CMK (cell line): ENCODE measurements at places on chromosomes 3 and 15.

DNA sequence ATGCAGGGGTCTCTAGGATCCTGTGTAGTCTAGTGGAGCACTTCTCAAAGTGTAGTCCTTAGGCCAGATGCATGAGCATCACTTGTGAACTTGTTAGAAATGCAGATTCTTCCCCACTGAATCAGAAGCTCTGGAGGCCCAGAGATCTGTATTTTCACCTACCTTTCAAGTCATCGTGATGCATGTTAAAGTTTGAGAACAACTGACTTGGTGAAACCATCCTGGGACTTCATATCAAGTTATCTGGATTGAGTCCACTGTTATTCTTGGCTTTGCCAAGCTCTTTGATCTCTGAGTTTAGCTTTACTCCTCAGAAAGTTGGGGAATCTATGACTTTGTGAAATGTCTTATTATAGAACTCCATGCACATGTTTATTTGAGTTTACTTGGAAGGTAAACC lies 78.5 kb downstream of the ARNT2 start:
- no peak for DNase-seq

DNA sequence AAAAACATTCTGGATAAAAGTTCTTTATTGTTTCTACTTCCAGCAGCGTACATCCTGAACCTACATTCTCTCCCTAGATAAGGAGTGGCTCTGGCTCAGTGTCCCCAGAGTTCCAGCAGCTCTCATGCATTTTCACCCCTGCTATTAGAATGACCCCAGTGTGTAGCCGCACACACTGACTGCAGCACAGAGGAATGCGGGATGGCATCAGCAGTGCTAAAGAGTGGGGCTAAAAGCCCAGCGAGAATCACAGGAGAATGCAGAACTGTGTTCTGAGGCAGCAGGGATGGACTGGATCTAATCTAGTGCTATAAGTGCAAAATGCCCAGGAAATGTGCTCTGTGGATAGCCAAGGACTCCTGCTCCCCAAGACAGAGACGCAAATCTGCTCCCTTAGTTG lies 66.4 kb upstream of the TJP1 start:
- DNase-seq, result no peak

DNA sequence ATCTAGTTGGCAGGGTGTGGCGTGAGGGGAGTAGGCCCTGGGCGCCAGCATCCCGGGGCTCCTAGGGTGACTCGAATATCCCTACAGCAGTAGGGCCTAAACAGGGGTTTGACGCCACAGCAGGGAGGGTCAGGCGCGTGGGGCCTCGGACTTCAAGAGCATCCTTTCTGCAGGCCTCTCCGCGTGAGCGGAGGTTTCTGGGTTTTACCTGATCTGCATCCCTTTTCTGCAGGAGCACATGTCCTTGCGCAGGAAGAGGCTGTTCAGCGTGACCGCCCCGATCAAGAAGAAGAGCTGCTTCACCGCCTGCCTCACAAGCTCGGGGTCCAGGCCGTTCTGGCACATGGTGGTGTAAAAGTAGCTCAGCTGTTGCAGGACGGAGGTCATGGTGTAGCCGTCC lies 13.5 kb upstream of the GNB5 start:
- DNase-seq, result no peak

DNA sequence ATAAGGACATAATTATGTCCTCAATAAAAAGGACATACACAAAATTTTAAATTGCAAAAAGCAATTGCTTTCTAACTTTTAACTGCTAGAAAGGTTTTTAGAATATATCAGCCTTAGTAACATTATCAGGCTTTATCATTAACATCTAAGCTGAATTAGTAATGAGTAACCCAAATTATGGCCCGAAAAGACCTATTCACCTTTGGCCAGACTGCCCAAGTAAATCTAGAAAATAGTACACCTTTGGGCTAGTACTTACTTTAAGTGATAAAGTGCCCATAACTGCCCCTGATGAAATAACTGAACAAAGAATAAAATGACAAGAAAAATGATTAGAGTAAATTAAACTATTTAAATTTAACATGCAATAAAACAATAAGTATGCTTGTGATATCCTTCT lies 117.2 kb downstream of the TBL1XR1 start:
- DNase-seq, result no peak

DNA sequence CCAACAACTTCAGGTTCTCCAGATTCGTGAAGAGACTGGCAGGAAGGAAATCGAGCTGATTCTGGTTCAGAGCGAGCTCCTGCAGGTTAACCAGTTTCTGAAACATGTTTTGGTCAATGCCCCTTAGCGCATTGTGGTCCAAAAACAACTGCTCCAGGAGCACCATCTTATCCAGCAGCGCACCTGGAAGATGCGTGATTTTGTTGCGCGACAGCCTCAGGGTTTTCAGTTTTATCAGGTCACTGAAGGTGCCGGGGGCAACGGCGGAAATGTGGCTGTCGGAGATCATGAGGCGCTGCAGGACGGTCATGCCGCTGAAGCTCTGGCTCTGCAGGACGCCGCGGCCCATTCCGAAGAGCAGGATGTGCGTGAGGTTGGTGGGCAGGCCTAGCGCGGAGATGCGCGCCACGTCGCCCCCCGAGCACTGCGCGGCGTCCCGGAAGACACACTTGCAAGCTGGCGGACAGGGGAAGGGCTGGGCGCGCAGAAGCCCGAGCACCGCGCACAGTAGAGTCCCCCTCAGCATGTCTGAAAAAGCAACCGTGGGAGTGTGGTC lies 1.2 kb downstream of the GP5 start:
- peak; percentile 45 for DNase-seq

DNA sequence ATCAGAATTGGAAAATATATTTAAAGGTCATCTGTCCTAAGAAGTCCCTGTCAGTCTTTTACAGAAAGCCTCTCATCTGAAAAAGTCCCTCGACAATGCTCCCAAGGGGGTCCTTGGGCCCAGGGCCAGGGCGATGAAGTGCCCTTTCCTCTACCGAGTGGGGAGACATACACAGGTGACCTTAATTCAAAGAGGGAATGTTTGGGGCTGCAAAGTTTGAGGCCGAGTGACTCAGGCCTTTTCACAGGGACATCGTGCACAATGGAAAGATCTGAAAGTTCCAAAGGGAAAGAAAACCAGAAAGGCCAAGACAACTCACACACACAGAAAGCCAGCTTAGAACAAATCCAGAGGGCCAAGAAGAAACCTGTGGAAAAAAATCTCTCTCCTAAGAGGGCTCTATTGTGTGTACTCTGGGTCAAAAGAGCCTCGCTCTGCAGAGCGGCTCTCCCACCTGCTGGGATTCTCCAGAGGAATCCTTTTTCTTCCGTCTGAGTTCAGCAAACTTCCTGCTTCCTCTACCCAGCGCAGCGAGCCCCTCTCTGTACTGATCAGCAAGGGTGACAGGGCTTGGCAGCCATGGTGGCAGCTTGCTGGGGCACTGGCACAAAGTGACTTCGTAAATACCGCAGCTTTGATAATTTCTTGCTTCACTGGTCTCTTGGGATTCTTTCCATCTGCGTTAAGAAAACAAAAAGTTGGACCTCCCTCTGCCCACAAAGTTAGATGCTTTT lies 259.1 kb downstream of the OPA1 start:
- no peak for DNase-seq

DNA sequence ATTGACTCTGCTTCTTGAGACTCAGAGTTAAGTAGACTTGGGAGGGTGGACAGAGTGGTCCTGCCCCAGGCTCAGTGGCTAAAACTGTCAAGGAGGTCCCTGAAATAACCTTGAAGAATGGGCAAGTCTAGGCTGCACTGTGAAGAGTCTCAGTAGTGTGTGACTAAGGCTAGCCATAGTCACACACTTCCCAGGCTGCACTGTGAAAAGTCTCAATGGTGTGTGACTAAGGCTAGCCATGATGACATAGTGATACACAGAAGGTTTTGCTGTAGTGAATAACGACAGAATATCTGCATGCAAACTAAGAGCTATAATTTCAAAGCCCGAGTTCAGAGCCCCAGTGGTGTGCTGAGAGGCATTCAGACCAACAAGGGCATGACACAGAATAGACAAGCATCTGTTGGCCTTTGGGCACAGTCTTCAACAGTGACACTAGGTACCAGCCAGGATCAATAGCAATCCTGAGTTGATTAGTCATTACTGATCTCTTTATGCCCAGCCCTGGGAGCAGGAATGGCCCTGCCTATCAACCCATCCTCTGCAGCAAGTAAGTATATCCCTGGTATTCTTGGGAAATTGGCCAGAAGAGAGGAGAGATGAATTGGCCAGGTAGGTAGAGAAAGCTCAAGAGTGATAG lies 72.4 kb upstream of the BBX start:
- no peak for DNase-seq

DNA sequence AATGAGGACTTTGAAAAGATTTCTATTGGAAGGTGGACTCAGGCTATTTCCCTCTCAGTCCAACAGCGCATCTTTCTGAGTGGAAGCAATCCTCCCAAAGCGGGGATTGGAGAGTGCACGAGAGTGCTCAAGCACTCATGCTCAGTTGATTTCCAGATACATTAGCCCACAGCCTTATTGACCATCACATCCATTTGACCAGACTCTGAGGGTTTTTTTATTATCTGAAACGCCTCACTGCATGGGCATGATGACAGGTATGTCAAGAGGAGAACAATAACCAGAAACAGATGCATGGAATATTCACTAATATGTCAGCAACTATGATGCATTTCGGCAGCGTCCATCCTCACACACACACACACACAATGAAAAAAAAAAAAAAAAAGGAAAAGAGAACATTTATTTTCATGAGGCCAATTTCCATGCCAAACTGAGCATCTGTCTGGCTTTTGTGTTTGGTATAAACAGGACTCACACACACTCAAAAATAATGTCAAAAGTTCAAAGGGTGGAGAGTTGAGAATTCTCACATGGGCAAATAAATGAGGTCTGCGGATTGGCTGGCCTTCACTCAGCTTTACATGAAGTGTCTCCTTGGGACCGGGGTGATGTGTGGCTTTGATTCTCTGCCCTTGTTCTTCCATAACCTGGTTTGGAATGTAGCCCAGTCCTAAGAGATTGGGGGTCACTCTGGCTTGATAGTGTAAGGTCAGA lies 371.6 kb downstream of the MCTP2 start:
- DNase-seq, result no peak

DNA sequence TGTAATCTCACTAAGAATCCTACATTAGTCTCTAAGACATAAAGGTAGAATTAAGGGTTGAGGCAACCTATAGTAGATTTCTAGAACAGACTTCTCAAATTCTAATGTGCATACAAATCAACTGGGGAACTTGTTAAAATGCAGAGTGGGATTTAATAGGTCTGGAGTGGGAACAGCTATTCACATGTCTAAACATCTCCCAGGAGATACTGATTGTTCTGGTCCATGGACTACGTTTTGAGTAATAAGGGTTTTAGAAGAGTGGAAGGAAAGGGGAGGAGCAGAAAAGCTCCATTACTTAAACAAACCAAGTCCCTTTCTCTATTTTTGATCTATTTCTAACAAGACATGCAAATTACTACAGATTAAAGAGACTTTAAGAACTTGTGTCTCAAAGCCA lies 524.8 kb downstream of the TUSC7 start:
- DNase-seq, result no peak

- DNase-seq, result no peak
Observed at GRCh38 chr15:31301673-31301990, 25.0 kb upstream of the KLF13 start.

- DNase-seq, result no peak
Observed at GRCh38 chr3:57141719-57142410, 23.3 kb downstream of the IL17RD start.

DNA sequence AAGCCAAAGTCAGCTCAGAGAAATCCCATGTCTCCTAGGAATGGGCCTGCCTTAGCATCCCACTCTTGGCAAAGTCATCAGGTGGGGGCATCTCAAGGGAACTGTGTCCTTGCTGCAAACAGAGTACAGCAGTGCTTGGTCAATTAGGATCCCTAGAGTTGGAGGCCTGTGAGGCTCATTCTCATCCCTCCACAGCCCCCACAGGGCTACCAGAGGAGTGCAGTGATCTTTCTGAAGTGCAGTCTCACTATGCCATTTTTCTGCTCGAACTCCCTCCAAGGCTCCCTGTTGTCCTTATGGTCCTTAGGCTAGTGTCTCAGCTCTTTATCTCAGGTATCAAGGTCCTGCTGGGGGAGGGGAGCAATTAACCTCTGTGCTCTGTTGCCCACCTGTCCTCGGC lies 31.1 kb downstream of the TMEM40 start:
- DNase-seq, result no peak

GRCh38 chr3:59192473-59192872 lies 142.6 kb upstream of the CFAP20DC start:
- no peak for DNase-seq

DNA sequence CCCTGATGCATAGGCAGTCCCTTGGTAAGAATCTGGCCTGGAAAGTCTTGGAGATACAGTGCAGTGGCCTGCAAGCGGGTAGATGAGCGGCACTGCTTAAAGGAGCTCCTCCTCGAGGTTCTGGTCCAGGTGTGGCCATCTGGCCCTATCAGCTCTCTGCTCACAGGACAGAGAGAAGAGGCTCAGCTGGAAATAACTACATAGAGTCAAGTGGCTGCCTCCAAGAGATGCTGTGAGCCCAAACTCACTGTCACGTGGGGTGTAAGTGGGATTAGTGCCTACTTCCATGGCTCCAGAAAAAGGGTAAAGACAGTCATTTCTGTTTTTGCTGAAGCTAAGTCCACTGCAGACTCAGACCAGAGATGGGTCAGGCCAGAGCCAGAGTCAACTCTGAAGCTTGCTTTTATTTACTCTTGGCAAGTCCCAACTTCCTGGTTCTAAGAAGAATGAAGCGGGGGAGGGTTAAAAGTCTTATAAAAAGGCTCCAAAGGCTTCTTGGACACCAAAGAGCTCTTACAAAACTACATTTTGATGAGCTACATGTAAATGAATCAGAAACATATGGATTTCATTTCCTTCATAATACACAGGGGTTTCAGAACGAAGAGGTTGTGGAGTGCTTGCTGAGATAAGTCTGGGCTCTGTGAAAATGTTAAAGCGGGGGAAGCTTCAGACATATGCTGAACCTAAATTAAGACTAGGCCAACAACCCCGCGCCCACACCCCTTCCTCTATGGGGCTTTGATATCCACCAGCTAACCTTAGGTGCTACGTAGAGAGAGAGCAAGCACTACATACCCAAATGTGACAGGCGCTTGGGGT lies 77.1 kb downstream of the PDZRN3 start:
- DNase-seq, result no peak

GRCh38 chr3:159929171-159930141 lies 59.2 kb upstream of the IL12A start:
- DNase-seq, result no peak

DNA sequence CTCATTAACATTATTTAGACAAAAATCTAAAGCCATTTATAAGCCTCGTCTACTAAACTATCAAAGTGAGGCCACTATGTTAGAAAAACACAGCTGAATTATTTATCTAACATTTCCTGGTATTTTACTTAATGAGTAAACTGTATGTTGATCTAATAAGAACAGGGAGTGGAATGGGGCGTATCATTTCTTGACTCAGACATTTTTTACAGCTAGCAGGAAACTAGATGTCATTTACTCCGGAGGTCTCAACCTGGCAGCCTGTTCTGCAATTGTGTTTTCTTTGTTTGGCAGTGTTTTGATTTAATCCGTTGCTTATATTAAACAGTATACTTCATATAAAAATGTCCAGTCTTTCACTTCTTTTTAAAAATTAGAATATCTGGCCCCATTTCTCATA lies 79.1 kb upstream of the ABI3BP start:
- no peak for DNase-seq

GRCh38 chr15:38564557-38565286 lies at the start of gene RASGRP1:
Gene RASGRP1 (minus strand): TSS chr15:38564814. CDS start chr15:38564628, 186 bp downstream.
- no peak for DNase-seq
